ENCODE measurements at places on chromosomes 7 and 10.

DNA sequence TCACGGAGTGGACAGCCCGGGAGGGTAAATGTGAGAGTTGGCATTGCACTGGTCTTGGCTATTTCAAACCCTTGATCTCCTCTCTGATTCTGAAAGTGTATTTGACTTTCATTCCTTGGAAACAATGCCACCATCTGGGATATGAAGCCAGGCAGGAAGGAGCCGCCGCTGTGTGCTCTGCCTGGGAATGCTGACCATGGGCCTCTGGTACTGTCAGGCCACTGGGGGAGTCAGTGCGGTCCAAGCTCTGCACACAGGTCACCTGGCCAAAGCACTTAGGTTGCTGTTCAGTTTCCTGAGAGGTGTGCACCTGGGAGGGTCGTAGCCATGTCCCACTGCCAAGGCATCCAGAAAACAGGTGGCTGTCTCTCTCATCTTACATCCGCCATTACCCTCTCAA, 68.5 kb upstream of the SHH start:
- no peak for DNase-seq

DNA sequence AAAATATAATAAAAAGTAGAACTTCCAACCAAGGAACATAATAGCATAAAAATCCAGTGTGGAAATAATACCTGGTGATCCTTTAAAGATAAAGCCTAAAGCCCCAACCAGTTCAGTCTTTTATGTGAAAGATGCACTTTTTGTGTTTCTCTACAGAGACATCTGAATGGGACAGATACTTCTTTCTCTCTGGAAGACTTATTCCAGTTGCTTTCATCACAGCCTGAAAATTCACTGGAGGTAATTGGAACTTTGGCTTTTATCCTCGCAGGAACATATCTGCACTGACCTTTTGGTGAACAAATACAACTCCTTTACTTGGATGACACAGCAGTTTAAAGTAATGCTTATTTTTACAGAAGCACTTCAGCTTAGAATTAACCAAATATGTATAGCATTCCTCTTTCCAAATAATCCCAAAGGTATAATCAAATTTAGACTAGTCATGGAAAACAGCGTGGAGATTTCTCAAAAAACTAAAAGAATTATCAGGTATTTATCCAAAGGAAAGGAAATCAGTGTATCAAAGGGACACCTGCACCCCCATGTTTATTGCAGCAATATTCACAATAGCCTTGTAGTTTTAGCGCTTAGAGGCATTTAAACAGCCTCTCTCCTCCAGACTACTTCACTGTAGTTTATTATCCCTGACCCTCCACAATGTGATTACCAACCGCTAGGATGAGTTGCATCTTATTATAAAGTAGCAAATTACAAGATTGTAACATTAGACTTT, 16.8 kb downstream of the HNRNPA2B1 start:
- no peak for DNase-seq

DNA sequence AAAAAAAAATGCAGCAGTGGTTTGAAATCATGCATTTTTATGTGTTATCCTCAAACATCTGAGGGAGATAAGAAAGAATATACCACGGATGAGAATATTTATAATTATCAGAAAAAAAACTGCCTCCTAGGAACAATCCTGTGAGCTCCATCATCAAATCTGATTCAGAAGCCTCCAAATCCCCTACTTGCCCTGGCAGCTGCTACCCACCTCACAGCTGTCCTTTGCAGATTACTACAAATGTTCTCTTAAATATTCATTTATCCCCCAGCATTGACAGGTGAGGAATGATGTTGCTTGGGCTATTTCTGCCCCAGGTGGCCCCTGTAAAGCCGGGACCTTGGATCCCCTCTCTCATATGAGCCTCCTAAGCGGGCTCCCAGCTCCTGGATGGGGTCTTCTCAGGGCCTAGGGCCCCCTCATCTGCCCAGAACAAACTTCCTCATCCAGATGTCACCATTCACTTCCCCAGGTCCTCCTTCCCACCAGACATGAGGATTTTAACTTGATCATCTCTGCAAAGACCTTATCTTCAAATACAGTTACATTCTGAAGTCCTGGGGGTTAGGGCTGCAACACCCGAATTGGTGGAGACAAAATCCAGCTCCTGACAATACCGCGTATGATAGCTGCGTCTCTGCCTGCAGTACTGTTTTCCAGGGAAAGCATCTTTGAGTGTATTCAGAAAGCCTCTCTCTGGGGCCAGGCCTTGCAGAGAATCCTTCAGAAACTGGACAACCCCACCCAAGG, 81.9 kb upstream of the INSIG1 start:
- DNase-seq = no peak

- DNase-seq = no peak
Observed at GRCh38 chr7:8380130-8380529, 53.3 kb upstream of the NXPH1 start.

GRCh38 chr7:50696810-50697582, 85.7 kb downstream of the GRB10 start:
- DNase-seq = no peak

GRCh38 chr7:24812305-24812945, 55.2 kb upstream of the GSDME start:
- DNase-seq = peak; percentile 51

DNA sequence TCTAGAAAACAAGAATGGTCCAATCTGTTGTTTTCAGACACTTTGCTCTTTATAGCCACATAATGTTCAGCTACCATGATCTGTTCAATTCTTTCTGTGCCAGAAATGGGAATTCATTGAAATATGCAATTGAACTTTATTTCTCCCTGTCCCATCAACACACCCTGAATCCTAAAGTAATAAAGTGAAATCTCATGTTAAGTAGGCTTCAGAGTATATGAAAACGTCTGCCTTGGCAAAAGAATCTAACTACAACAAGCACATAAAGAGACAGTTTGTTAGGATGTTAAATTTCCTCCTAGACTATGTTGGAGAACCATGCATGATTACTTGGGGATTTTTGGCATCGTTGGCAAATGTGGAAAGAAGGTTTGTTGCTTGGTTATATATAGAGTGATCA, 722.7 kb downstream of the XPNPEP1 start:
- DNase-seq = no peak

- peak; percentile 49 for DNase-seq
Observed at GRCh38 chr7:24477398-24478136, 95.7 kb upstream of the PALS2 start.

DNA sequence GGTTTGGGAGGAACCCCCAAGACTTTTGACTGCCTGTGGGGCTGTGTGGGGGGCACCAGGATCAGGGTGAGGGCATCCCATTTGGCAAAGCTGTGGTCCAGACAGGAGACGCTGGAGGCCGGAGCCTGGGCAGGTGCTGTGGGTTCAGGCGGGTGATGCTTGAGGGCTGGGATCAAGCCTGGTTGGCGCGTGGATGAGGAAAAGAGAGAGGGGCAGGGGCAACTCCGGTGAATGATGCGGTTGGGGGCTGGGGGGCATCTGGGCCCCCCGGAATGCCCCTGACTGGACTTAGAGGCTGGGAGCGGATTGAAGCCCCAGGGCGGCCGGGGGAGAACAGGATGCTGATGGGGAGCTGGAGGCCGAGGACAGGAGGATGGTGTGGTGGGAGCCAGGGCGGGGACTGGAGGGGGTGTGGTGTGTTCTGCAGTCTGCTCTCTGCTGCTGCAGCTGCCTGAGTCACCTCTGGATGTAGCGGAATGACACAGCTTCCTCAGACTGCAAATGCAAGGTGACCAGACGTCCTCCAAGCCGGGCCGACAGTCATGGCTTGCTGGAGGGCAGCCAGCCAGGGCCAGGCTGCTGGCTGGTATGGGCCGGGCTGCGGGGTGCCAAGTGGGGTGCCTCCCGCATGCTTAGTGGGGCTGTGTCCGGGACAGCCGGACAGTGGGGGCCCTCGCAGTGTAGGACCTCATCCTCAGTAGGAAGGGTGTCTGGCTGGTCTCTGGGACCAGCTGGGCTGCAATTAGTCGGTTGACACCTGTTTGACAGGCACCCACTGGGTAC, 3.2 kb downstream of the MAFK start:
- DNase-seq = no peak

DNA sequence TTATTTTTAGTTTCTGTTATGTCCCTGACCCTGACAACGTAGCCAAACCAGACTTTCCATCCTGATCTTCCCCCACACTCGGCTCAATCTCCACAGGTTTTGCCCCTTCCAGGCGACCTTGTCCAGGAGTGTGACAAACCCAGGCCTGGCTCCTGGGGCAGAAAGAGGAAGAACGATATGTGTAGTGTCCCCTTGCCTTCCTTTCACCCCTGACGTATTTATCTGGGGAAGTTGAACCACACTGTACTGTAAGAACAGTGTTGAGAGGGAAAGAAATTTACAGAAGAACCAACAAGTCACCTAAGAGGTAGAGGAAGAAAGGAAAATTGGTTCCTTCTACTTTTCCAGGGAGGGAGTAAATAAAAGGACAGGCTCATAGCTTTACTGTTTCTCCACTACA, 158.0 kb downstream of the VTI1A start:
- DNase-seq = no peak

GRCh38 chr7:119223930-119224329, 999.4 kb downstream of the ANKRD7 start:
- no peak for DNase-seq

- peak; percentile 24 for DNase-seq
Observed at GRCh38 chr10:15433850-15434537, 62.9 kb upstream of the FAM171A1 start.

- no peak for DNase-seq
Observed at GRCh38 chr10:33238643-33239042, 95.8 kb downstream of the NRP1 start.

GRCh38 chr10:119344381-119344780, 137.0 kb downstream of the GRK5 start:
- DNase-seq = no peak

DNA sequence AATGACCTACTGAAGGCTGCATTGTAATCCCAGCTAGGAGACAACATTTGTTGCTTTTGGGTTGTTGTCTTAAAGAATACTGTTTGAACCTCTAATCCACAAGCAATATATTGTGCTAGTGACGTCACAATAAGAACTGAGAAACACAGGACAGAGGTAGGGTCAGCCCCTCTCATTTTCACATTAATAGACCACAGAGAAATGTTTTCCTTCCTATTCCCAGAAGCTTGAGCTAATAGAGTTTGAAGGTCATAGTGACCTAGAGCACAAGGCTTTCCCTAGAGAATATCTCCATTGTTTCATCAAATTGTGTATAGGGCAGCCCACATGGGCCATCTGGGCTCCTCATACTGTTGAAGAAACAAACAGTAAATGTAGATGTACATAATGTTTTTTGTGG, 300.9 kb upstream of the AKR1E2 start:
- DNase-seq = no peak

GRCh38 chr7:100267648-100268047, 39.9 kb upstream of the SPDYE3 start:
- DNase-seq = no peak

GRCh38 chr10:50387732-50388073, 136.4 kb upstream of the ASAH2 start:
- DNase-seq = no peak

- no peak for DNase-seq
Observed at GRCh38 chr10:60335708-60336107, 54.0 kb downstream of the ANK3 start.

DNA sequence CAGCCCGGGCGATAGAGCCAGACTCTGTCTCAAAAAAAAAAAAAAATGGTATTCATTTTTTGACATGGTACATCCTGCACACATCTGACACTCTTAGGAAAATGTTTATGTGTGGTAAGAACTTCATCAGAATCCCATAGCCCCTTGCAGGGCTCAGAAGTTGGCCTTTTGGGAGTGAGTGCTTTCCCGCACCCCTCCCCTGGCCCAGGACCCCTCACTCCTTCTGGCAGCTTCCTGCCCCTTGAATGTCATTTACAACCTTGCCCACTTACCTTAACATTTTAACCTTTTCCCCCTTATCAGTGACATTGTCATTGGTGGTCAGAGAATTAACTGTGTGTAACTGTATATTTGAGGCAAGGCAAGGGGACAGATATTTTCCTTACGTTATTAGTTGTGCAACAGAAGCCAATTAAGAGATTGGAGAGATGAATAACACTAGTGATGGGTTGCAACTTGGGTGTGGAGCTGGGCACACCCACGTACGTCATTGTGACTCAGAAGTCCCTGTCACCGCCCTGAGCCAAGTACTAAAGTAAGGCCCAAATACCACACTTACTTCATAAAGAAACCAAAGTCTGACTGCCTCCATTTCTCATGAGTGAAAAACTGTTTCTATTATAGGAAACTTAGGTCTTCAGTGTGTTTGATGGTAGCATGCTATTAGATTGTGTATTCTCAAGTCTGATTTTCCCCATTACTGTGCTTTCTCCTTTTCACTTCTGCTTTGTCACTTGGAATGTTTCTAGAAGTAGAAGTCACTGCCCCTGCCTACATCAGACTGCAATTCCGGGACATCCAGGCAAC, 31.6 kb downstream of the OGDH start:
- DNase-seq = no peak

DNA sequence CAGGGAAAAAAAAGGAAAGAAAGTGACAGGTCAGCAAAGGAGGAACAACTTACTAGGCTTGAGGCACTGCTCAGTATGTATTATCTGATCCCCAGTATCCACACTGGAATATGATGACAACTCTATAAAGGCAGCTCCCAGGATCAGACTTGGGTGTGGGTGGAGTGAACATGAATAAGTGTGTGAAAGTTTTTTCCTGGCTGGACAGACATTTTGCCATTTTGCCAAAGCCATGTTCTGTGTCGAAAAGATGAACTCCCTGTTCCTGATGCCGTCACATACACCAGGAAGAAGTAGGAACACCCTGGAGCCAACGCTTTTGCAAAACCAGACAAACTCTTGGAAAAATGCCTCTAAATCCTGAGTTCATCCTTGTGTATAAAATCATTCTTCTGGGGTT, 143.2 kb upstream of the MEOX2 start:
- DNase-seq = no peak

GRCh38 chr7:47492716-47493325, 89.1 kb downstream of the TNS3 start:
- no peak for DNase-seq

GRCh38 chr7:77498659-77499379, 38.3 kb upstream of the PTPN12 start:
- DNase-seq = peak; percentile 20

DNA sequence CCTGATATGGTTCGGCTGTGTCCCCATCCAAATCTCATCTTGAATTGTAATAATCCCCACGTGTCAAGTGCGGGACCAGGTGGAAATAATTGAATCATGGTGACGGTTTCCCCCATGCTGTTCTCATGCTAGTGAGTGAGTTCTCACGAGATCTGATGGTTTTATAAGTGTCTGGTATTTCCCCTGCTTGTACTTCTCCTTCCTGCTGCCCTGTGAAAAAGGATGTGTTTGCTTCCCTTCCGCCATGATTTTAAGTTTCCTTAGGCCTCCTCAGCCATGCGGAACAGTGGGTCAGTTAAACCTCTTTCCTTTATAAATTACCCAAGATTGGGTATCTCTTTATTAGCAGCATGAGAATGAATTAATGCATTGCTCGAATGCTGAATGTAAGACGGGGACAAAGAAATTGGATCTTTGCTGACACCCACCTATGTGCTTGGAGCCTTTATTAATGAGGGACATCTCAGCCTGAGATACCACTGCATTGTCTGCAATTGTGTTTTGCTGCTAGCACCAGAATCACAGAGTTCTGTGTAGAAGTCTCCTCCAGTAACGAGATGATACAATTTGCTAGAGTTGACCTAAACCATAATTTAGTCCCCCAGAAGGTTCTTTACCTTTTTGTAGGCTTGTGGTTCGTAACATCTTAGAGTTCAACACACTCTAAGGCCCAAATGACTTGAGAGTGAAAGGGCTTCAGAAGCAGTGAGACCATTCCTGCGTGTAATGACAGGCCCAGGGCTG, 28.6 kb downstream of the SLC35B4 start:
- no peak for DNase-seq

Measured in NCI-H774 (cell line).